Activated CD4-positive, CD25-positive, alpha-beta regulatory T cell treated with anti-CD3 and anti-CD28 coated beads, Interleukin-2, amount 50 U/mL, for 16 hours (primary cell): ENCODE measurements at places on chromosomes 2 and 18.
A peak's percentile ranks its signal among the peaks of the same experiment; 100 is the strongest.

DNA sequence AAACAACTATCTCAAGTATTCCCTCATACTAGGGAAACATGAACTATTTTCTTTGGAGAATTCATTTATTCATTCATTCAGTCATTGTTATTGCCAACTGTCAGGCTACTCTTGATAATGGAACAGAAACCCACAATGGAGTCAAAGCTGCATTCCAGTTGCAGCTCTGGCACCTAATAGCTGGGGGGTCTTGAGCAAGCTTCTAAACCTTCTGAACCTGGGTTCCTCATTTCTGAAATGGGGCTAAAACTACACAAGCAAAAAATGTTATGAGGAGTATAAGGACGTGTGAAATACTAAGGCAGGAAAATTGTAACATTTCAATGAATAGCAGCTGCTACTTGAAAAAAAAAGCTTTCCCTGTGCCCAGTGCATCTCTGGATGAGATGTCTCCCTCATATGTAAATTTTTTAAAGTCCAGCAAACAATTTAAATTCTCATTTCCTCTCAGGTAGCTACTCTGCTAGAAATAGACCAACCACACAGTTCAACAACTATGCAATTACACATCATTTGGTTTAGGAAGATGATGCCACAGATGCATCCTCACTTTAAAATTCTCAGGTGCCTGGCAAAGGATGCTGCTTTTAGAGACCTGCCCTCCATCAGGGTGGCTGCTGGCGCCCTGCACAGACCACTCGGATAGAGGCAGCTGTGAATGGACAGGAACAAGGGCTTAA, 38.5 kb downstream of the SPRED2 start:
- DNase-seq = no peak

GRCh38 chr18:46400449-46400848, 256.6 kb downstream of the LOXHD1 start:
- no peak for DNase-seq

DNA sequence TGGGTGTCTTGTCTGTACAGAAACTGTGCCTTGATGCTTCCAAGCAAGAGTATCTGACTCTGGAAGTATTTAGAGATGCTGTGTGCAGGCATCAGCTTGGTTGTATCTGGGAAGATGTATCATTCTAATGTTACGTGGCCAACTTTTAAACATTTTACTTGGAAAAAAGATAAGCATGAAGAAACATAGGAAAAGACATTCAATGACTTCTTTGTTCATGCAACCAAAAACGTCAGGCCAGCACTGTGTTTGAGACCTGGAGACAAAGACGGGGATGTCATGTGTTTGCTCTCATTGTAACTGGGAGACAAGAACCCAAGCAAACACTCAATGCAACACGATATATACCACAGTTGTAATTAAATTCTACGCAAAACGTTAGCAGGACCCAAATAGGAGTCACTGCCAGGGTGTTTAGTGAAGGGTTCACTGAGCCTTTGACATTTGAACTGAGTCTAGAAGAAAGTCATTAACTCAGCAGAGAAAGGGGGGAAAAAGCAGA, 8.9 kb upstream of the SESTD1 start:
- DNase-seq = no peak

DNA sequence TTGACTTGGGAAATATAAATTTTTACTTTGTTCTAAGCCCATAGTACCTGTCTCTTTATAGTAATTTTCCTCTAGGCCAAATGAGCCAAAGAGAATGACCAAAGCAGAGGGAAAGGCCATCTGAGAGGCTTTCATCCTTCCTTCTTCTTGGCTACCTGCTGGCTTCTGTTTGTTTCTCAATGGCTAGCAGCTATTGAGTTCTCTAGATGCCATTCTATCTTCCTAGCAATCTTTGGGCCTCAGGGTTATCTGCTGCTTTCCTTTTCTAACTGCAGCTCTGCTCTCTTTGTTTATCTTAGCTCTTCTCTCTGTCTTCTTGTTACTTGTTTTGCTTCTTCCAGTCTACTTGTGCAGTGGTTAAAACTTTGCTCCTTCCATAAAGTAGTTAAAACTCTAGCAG, 601.1 kb upstream of the NRXN1 start:
- DNase-seq = no peak

DNA sequence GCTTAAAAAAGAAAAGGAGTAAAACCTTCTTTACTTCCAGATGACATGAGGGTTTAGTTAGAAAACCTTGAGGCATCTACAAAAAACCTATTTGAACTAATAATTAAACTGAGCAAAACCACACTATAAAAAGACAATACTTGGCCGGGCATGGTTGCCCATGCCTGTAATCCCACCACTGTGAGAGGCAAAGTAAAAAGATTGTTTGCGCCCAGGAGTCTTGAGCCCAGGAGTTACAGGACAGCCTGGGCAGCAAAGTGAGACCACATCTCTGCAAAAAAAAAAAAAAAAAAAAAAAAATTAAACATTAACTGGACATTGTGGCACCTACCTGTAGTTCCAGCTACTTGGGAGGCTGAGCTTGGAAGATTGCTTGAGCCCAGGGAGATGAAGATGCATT, 502.8 kb upstream of the LRRTM4 start:
- no peak for DNase-seq

DNA sequence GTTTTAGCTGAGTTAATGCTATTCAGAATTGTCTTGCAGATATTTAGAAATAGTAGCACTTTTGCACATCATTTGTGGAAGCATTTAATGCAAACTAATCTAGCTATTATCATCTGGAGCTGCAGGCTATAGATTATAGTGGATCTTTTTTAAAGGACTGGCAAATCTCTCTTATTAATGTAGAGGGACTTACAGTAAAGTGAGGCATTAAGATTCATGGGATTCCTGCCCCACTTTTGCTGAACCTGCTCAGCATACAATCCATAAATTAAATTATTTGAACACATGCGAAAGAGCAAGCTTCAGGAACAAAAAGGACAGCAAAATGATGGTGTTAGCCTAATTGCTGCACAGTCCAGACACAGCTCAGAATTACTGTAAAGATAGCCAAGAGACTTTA, 477.7 kb downstream of the DCDC2C start:
- no peak for DNase-seq

DNA sequence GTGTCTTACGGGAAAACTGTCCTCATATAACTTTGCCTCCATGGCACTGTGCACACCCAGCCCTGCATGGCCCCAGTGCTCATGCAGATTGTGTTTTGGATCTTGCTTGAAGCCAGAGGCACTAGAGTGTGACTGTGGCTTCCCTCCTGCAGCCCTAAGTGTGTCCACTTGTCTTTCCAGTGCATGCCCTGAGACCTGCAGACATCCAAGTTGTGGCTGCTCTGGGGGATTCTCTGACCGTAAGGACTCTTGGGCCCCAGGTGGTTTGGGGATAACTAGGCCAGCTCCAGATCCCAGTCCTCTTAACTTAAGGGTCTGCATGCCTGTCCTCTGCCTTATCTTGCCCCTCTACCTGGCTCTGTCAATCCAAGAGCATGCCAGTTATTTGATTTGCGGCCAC, 96.6 kb downstream of the PLB1 start:
- DNase-seq = no peak

DNA sequence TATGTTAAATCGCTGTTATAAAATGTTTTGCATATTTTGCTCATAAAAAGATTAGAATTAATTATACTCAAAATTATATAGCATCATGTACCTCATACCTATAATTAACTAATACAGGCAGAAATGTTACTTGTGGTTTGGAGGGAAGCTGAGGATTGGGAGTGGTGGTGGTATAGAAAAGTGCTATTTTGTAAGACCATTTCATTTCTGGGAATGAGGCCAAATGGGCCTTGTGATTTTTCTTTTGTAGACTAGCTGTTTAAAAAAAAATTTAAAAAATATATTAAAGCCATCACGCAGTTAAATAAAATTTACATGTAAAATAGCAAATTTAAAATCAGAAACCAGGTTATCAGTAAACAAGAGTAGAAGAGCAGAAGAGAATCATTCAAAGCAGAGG, 560.8 kb upstream of the FAM98A start:
- no peak for DNase-seq

- no peak for DNase-seq
Measured at GRCh38 chr18:34028324-34028723, 196.4 kb downstream of the NOL4 start.

DNA sequence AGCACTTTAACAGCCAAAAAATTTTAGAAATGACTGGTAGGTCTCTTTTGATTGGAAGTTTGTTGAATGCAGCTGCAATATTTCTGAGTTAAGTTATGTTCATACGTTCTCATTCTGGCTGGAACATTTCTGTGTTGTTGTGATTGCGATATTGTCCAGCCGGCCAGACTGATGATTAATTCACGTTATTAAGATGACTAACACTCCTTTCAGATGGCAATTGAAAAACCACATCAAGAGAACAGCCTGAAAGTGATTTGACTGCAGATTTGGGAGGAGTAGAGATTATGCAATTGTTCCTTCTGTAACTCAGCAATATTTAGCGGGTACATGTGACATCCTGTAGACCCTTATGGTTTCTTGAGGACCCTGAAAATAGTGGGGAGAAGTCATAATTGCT, 133.7 kb downstream of the FBXO15 start:
- DNase-seq = no peak

DNA sequence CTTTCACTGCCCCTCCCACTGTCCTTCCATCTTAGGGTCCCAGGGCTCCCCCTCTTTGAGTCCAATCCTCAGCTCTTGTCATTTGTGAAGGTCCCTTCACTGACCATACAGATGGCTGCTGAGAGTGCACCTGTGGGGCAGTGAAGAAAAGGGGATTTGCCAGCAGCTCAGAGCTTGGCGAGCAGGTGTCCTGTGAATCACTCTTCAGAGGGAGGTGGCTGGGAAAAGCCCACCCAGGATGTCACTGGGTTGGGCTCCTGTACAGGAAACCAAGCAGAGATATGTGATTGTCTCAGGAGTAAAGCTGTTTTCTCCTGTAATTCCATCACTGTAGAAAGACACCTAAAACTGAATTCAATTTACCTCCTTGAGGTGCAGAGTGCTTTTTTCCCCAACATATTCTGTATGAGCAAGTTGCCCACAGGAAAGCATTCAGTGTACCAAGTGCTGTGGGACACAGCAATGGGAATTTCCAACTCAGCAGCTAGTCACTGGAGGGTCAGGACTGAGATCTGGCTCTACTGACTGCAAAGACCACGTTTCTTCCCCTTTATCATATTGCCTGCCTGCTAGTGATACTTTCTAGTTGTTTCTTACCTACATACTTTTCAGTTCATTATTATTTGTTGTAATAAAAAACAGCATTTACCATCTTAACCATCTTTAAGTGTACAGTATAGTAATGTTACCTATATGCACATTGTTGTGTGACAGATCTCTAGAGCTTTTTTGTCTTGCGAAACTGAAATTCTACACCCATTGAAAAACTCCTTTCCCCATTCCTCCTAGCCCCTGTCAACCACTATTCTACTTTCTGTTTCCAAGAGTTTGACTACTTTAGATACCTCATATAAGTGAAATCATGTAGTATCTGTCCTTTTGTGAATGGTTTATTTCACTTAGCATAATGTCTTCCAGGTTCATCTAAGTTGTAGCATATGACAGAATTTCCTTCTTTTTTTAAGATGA, 239.1 kb downstream of the TSN start:
- DNase-seq = no peak

DNA sequence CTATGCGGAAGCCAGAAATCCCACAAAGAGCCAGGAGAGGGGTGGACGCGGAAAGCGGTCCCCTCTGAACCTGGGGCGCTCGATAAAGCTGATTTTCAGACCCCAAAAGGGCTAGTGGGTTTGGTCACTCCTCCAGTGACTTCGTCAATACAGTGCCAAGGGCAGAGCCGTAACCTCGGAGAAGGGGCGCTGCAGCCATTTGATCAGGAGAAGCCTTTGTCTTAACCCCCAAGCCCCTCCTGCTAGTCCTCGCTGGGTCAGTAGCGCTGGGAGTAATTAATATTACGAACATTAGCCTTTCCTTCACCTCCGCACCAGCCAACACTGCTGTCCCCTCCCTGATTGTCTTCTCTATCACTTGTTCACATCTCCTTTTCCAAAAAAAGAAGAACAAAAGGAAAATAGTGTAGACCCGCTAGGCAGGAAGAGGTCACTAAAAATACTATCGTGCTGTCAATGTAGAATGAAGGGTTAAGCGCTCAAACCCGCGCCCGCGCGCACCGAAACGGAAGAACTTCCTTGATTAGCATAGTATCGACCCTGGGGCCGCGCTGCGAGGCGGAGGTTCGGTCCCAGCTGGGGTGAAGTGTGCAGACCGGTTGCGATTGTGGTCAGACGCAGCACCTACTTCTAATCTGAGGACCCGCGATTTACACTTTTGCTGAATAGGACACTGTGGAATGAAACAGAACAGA, 63.2 kb upstream of the MAPRE2 start:
- peak; percentile 4 for DNase-seq

DNA sequence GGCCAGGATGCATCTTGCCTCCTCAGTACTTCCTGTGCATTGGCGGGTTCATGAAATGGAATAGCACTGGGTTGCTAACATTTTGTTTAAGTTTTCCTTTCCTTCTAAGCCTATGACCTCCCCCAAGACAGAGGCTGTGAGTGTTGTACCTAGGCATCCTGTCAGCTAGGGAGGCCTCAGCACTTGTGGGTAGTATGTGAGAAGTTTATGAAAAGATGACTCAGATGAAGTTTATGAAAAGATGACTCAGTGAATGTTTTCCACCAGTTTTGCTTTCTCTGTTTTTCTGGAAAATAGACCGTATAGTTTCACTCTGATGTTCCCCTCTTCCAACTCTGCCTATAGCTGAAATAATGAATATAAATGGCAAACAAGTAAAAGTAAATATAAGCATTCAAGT, 412.9 kb downstream of the TMEM182 start:
- no peak for DNase-seq

- DNase-seq = no peak
Measured at GRCh38 chr2:159168707-159169106, 117.8 kb downstream of the WDSUB1 start.

DNA sequence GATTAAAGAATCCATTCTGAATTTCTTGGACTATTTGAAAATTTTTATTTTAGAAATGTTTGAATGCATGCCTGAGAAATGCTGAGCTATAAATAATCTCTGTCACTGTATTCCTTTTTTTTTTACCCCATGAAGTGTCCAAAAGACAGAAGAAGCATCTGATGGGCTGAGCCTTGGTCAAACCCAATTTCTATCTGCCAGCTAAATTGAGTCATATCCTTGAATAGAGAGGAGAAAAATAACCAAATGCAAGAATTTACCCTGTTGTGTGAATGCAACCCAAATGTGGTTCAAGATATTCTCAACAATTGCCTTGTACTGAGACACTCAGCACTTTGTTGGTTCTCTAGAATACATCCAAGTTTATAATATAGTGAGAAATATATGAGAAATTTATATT, 223.5 kb downstream of the UBE2E3 start:
- DNase-seq = no peak

- no peak for DNase-seq
Measured at GRCh38 chr2:64173156-64174135, 29.2 kb upstream of the PELI1 start.

GRCh38 chr18:7626922-7627440, 59.9 kb downstream of the PTPRM start:
- no peak for DNase-seq
